Kidney tubule cell (primary cell): ENCODE measurements at places on chromosomes 12 and 14.
A peak's percentile ranks its signal among the peaks of the same experiment; 100 is the strongest.

GRCh38 chr12:110062241-110062640, 13.9 kb upstream of the C12orf76 start:
- DNase-seq, result no peak

GRCh38 chr14:77044783-77045237, 16.3 kb upstream of the IRF2BPL start:
- DNase-seq, result no peak

GRCh38 chr12:48192861-48193260, 9.4 kb downstream of the CCDC184 start:
- DNase-seq, result no peak

- no peak for DNase-seq
These were observed 708.5 kb downstream of the C12orf50 start for GRCh38 chr12:87320724-87321123.

GRCh38 chr12:39692258-39692853, 72.8 kb upstream of the ABCD2 start:
- peak; percentile 6 for DNase-seq

GRCh38 chr14:68292441-68293215, 473.0 kb downstream of the RAD51B start:
- no peak for DNase-seq

DNA sequence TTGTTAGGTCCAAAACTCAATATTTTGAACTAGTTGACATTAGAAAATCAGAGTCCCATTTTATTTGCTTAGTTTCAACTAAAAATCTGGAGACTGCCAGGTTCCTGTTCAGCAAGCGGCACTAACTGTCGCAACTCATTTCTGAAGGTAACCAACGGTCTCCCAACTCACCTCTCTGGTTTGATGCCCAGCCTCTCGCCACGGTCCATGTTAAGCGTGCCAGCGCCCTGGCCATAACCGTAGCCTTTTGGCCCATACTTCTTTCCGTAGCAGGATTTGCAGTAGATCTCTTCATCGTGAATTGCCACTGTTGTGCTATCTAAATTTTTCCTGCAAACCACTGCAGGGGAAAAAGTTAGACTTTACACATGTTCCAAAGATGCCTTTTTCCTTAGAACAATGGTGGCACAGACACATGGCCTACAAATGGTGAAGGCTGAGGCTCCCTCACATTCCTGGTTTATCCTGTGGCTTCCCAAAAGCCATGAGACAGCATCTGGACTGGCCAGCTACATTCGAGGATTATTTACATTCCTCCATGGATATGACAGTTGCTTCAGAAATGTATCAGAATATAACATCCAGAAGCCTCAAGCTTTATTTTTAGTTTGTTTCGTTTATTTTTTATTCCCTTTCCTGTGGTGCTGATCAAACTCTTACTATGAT, 15.7 kb downstream of the CSRP2 start:
- DNase-seq, result no peak

GRCh38 chr14:68470361-68470760, 322.5 kb downstream of the ZFP36L1 start:
- DNase-seq, result no peak

DNA sequence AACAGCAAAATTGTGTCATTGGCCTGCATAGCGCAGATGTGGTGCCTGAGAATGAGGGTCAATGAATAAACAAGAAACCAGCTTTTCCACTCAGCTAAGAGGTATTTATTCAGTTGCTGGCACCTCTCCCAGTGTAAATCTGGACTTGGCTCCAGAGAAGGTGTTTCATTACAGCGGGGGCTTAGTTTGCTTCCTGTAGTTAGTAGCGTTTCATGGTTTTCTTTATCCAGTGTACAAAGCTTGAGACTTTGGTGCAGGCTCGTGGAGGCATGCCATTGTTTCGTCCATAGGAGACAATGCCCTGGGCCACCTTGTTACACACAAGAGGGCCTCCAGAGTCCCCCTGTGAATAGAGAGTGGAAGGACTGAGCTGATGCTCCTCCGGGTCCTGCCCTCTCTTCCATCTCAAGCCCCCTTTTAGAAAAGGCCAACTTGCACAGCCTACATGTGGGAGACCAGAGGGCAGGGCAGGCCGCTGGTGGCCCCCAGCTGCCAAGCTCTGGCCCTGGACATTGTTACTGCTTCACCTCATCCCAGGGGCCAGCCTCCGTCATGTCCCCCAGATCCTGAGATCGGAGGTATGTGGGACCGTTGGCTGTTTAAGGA, 3.0 kb downstream of the GZMB start:
- DNase-seq, result peak; percentile 4

DNA sequence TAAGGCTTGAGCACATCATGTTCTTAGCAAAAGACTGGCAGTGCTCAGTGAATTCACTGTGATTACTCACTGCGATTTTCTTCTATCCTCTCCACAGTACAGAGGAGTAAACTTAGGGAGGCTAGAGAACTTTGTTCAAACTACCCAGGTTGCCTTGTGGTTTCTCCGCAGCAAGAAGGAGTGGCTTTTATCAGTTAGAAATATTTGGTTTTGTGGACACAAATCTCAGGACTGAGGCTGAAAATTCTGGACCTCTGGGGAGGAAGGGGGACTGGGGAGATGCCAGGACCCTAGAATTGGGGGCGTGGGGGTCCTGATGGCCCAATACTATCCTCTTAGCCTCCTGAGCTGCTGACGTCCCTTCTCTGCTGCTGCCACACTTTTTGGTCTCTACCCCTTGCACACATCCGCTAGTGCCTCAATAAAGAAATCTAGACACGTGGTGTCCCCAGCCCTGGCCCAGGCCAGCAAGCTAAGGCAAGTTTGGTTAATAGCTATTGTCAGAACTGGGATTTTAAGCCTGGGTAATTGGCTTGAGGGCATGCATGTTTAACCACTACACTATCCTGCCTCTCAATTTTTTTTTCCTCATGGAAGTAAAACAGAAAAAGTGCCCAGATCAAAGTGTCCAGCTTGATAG, 842 bp downstream of the OAS2 start:
- DNase-seq, result no peak

- peak; percentile 71 for DNase-seq
These were observed 63.2 kb downstream of the NAV3 start for GRCh38 chr12:77893918-77894317.

DNA sequence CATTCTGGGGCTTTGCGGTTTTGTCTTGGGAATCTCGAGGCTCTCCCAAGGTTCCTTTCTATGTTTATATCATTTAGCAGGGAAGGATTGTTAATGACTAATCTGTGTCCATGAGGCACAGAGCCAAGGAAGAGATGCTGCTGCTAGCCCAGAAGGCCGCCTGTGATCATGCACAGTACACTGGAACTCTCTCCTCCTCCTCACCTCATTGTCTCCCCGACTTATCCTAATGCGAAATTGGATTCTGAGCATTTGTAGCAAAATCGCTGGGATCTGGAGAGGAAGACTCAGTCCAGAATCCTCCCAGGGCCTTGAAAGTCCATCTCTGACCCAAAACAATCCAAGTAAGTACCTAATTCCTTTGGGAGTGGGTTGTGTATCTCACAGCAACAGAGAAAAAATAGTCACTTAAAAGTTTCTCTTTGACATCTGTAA, at the start of gene NR1H4:
NR1H4 (plus strand) TSS at position 151 of the 435 bp plus-strand sequence. CDS start 19,458 bp downstream, outside the sequence.
- peak; percentile 93 for DNase-seq

DNA sequence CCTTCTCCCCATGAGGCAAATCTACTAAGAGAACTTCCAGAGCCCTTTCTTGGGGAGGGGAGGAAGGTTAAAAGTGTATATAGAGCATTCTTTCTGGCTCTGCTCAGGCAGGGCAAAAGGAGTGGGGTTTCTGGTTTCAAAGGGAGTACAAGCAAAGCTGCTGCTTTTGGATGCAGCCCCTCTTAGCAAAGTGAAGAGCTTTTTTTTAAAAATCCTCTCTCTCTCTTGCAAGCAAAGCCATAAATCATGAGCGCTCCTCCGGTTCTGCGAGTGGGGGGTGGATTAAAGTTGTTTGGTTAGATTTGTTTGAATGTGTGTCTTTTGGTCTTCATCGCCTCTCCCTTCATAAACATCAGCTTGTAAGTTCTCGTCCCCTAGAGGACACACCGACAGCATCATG, 546.6 kb upstream of the TBX3 start:
- no peak for DNase-seq

- no peak for DNase-seq
These were observed 94.9 kb upstream of the TMPO start for GRCh38 chr12:98420461-98420860.

DNA sequence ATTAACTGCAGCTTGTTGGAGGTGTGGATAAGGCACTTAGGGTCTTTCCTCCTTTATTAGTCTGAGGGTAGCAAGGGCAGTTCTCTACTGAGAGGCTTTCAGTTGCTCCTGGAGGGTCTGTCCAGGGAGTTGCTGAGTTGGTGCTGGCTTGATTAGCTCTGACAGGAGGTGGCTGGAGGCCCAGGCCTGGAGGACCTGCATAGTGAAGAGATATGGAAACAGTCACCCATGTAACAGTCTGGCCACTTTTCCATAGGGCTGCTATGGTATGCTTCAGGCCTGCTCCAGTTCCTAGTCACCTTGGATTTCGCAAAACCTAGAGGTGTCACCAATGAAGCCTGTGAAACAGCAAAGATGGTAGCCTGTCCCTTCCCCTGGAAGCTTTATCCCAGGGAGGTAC, 143.3 kb upstream of the SLC38A2 start:
- DNase-seq, result no peak

GRCh38 chr14:67385618-67386017, 25.5 kb downstream of the EIF2S1 start:
- no peak for DNase-seq

GRCh38 chr12:78585132-78585531, 279.4 kb upstream of the SYT1 start:
- no peak for DNase-seq

DNA sequence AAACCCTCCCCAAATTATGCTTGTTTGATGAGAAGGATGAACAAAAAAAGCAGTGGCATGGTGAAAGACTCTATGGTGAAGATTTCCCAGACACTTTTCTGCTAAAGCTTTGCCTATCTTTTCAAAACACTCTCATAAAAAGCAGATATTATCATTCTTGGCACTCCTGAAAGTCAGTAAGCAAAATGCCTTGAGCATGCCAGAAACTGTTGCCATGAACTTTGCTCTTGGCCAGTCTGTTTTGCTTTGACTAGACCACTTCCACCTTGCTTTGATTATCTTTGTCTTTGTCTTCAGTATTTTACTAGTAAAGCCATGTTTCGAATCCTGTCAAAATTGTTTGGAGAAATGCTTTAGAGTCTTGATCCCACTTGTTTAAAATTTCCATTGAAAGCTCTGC, 110.4 kb downstream of the CNTN1 start:
- no peak for DNase-seq
